ENCODE measurements at places on chromosomes 11 and 22.

GRCh38 chr11:2928605-2929530, at the start of gene PHLDA2:
Gene PHLDA2 (minus strand): TSS chr11:2929420. CDS start chr11:2929364, 56 bp downstream.
- DNase-seq: peak; percentile 66

DNA sequence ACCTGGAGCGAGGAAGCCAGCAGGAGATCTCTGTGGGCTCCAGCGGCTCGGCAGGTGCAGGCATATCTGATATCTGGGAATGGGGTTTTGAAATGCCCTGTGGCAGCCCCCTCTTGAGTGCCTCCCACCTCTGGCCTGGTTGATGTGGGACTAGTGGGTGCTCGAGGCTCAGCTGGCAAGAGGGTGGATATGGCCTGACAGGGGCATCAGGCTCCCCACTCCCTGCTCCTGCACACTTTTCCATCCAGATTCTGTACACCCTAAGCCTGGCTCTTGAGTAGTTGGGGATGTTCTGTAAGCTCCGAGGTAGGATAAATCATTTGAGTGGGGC, 75.0 kb downstream of the SCN3B start:
- DNase-seq: no peak

- DNase-seq: no peak
Observed at GRCh38 chr11:77035580-77035979, 1.4 kb downstream of the B3GNT6 start.

GRCh38 chr11:6864438-6864837, 1.6 kb downstream of the OR10A2 start:
- no peak for DNase-seq

GRCh38 chr11:108592591-108593213, 866 bp downstream of the EXPH5 start:
- peak; percentile 56 for DNase-seq

- DNase-seq: no peak
Observed at GRCh38 chr11:92766698-92767097, 202.8 kb upstream of the MTNR1B start.

DNA sequence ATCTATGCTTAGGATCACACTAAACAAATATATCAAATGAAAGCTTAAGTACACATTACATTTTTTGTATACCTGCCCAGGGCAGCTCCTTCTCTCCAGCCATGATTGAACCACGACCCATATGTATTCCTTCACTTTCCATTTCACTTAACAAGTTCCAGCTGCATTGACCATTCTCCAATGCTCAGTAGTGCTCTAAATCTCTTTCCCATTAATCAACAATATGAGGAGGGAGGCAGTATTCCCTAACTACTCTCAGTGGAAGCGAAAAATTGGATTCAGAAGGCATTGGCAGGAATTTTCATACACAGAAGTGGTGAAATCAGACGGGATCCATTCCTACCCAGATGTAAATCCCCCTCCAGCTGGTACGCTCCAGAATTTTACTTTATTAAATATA, 372.0 kb upstream of the LUZP2 start:
- DNase-seq: no peak

DNA sequence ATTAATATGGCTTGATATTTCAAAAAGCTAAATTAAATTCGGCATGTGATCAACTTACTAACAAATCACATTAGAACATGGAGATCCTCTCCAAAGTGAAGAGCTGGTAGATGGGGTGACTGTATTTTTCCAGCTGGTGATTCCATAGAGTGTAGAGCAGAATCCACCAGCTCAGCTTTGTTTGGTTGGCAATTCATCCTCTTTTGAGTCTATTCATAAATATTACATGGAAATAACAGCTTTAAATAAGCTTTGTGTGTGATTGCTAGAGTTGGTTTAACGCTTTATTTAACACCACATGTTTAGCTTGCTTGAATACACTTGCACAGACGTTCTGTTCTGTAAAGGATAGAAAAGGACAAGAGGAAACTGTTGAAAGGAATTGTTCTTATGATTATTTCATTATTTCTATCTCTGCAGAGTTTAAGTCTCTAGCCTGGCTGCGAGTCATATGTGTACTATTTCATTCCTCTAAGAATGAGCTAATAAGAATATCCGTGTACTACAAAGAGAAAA, 738.3 kb upstream of the KIRREL3 start:
- no peak for DNase-seq

GRCh38 chr11:94060401-94060800, 39.2 kb downstream of the HEPHL1 start:
- no peak for DNase-seq

DNA sequence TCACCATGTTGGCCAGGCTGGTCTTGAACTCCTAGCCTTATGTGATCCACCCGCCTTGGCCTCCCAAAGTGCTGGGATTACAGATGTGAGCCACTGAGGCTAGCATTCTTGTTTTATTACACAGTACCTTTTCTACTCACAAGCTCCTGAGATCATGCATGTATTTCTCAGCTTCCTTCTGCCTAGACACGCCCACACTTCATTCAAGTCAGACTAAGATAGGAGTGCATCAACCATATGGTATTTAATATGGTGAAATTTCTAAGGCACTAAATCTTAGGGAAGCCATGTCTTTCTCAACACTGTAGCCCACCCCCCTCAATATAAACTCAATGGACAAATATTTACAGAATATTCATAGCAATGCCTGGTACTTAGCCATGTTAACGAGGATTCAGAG, 62.1 kb downstream of the SLC25A17 start:
- DNase-seq: no peak

- DNase-seq: no peak
Observed at GRCh38 chr11:121344824-121345223, 52.3 kb downstream of the SC5D start.

DNA sequence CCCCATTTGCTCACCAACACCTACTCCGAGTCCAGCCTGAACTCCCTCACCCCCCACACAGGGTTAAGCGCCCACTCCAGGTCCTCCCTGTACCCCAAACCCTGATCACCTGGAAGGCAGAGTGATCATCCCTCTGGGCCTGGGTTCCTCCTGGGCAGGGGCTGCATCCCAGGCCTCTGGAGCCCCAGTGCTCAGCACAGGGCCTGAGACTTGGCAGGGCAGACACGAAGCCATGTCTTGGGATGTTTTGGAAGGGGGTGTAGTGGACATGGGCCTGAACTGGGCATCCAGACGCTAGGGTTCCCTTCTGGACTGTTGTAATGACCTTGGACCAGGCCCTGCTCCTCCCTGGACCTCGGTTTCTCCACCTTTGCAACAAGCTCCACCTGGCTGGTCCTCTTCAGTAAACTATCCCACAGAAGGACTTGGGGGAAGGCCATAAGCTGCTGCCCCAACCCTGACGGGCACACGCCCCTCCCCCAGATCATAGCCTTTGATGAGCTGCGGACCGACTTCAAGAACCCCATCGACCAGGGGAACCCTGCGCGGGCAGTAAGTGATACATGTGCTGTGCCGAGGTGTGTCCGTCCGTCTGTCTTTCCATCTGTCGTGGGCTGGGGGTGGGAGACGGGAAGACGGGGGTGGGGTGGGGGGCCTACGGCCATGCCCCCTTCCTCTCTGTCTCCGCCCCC, 3.9 kb downstream of the CNIH2 start:
- no peak for DNase-seq

DNA sequence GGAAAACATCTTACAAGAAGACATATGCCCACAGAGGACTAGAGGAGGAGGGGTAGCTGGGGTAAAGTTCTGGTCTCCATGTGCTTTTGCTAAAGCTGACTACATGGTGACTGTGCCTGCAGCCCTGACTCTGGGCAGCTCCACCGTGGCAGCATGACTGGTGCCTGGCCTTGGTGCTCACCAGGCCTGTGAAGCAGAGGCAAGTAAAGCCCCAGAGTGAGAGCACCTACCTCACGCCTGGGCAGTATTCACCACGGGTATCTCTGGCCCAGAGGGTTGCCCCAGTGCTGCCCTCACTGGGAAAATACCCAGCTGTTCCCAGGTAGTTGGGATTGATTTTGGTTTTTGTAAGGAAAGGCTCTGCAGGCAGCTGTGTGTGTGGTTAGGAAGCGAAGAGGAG, 78.3 kb downstream of the CTTN start:
- DNase-seq: no peak

- no peak for DNase-seq
Observed at GRCh38 chr11:58616594-58616993, 5.9 kb upstream of the CNTF start.

DNA sequence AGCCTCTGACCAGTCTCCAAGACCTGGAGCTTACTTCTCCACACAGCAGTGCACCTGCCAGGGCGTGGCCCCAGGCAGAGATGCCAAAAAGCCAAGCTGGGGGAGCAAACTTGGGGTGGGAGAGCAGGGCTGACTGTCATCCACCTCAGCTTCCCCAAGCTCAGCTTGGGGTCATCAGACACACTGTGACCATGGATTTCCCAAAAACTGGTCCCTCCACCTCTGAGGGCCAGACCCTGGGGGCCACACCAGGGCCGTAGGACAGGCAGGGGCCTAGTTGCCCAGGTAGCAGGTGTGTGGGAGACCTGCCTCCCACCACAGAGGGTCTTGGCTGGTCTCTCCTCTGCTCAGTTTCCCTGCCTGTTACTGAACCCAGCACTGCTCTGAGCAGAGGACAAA, 30.6 kb downstream of the ARVCF start:
- DNase-seq: no peak

DNA sequence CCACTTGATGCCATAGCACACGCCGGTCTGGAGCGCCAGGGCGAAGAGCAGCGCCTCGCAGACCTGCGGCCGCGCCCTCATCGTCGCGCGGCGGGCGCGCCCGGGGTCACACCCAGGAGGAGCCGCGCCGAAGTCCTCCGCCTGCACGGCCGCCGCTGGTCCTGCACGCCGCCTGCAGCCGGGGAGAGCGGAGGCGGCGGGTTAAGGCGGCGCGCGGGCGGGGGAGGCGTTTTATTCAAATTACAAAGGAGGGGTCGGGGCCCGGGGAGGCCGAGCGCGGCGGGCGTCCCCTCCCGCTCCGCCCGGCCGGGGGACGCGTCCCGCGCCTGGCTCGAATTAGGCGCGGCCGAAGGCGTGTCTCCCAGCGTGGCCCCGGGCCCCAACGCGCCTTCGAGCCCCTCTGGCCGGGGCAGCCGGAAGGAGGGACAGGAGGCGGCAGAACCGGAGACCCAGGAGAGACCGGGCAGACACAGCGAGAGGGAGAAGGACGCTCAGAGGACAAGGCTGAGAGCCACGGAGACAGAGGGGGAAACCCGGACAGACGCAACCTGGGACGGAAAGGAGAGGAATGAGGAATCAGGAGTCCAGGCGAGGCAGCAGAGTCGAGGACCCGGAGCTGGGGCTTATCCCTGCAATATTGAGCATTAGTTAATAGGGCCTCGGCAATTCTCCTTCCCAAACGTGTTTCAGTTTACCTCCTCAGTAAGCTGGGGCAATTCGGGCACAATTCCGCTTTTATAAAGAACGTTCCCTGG, at the start of gene WNT11:
Gene WNT11 (minus strand): TSS at position 176 of the 755 bp plus-strand sequence. CDS start 95 bp downstream, at position 81.
- peak; percentile 56 for DNase-seq

- DNase-seq: no peak
Observed at GRCh38 chr11:134338068-134338467, 6.3 kb downstream of the GLB1L2 start.

- DNase-seq: no peak
Observed at GRCh38 chr11:85027346-85027745, 599.8 kb downstream of the DLG2 start.

DNA sequence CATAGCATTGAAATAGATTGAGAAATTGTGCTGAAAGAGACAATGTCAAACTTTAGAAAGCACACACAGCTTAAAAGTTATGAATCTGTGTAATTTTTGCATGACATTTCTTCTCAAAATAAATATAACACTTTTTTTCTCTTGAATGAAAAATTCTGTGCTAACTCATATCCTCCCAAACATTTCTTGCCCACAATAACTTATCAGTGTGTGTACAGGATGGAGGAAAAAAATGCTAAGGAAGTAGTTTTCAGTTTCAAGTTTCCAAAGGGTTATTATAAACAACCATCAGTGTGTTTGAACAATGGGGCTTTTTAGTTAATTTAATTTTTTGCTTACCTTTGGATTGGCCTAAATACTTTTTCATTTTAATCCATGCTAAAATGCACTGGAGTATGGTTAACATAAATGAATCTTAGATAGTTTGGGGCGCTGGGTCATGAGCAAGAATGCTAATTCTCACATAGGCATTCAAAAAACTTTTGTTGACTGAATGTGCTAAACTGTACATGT, 82.9 kb upstream of the ARHGAP20 start:
- no peak for DNase-seq

DNA sequence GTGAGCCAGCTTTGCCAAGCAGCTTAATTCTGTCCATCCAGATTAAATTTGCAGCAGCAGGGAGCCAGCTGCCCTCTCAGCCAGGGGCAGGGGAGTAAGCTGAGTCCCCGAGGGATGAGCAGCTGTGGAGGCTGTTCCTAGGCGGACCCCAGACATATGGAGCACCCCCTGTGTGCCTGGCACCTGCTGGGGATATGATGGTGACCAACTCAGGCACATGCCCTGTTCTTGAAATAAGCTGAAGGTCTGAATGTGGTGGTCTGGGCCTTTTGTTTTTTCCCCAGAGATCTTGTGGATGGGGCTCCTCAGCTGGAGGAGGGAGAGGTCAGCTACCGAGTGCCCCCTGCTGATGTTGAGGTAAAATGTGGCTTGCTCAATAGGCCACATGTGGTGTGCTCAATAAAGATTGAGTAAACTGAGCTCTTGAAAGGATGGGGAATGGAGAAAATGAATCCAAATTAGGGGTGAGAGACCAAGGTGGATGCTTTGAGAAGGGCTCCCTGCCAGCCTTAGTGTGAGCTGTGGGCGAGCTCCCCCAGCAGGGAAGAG, 103.3 kb upstream of the NNMT start:
- DNase-seq: no peak

GRCh38 chr22:46432164-46433068, 96.9 kb downstream of the TRMU start:
- no peak for DNase-seq

- no peak for DNase-seq
Observed at GRCh38 chr11:34860034-34860433, 56.1 kb downstream of the APIP start.

- no peak for DNase-seq
Observed at GRCh38 chr11:7759010-7759409, 37.7 kb downstream of the OR5P2 start.

- DNase-seq: no peak
Observed at GRCh38 chr11:74018331-74019005, 9.6 kb upstream of the UCP3 start.

DNA sequence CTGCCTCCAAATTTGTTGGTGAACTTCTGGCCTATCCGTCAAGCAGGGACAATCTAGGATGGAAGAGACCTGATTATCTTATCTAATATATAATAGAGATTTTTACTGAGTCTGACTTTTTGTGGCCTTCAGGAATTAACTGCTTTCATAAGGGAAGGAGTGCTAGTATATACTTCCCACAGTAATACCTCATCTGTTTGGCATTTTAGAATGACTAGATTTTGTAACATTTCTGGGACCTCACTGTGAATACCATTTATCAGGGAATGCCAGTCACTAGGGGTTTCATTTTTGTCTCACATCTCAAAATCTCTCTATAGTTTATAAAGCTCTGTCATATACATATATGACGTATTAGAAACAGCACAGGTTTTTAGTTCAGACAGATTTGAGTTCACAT, 114.3 kb downstream of the INSC start:
- DNase-seq: no peak

DNA sequence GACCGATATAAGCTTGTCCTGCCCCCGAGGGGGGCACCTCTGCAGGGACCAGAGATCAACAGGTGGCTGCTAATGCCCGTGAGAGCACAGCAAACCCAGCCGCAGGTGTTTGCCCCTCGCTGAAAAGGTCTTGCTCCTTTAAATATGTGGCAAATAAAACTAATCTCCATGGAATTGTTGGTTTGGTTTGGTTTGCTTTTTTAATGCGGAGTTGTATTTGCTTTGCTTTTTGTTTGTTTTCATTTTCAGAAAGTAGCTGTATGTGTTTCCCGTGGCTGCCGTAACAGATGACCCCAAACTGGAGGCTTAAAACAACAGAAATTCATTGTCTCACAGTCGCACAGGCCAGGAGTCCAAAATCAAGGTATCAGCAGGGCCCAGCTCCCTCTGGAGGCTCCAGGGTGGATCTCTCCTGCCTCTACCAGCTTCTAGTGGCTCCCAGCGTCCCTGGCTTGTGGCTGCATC, 93.0 kb downstream of the CELSR1 start:
- no peak for DNase-seq

All from HEK293T (cell line).